ENCODE measurements at places on chromosomes 5 and 9. TPM values are rescaled to one million over a fixed set of nuclear protein-coding genes. Genes with fewer than 3 reads are reported as not detected.

DNA sequence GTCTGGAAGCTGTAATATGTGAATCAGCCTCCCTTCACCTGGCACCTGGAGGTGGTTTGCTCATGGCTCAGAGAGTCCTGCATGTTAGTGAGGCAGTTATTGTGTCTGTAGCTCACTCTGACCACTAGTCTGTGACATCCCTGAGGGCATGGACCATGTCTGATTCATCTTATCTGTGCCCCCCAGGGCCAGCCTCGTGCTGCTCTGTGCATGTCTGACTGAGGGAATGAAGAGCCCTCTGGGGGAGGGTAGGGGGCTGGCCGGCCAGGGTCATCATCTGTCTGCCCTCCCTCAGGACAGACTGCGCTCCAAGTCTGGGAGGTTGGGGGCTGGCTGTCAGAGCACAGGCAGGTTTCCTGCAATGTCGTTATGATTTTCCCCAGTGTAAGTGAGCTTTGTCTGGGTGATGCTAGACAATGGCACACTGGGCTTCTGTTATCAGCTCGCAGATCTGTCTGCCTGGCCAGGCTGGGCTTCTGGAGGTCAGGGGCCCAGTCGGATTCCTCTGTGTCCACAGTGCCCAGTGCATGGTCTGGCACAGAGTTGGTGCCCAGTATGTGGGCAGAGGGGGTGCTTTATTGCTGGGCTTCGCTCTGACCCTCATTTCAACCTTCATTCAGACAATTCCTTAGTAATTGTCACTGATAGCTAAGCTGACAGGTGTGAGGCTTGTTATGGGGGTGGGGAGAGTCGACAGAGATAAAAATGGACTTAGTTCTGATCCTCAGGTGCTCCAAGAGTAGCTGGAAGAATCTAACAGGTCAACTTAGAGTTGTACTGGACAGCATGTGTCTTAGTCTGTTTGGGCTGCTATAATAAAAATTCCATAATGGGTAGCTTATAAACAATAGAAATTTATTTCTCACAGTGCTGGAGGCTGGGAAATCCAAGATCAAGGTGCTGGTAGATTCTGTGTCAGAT, 85.7 kb upstream of the SHB start:
- DNase-seq = no peak

DNA sequence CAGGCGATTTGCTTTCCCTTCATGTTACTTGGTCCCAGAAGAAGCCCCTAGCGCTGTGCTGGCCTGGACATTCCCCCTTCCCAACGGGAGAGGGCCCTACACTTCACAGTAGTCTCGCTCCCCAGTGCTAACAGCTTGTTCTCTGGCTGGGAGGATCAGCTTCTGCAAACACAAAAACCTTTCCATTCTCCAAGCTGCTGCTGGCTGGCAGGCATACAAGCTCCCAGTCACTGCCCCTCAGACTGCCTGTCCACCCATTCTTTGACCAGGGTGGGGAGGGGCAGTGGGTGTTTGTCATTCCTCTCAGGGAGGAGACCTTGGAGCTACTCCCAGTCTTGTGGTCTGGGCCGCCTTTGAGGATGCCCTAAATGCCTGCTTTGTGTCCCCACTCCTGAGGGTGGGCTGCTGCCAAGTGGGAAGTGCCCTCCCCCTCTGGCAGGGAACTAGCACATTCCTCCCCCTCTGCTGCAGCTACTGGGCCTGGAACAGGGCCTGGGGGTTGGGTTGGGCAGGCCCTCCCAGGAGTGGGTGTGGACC, 20.8 kb downstream of the ENHO start:
- no peak for DNase-seq

GRCh38 chr5:2546938-2547337, 204.5 kb downstream of the IRX2 start:
- DNase-seq = no peak

DNA sequence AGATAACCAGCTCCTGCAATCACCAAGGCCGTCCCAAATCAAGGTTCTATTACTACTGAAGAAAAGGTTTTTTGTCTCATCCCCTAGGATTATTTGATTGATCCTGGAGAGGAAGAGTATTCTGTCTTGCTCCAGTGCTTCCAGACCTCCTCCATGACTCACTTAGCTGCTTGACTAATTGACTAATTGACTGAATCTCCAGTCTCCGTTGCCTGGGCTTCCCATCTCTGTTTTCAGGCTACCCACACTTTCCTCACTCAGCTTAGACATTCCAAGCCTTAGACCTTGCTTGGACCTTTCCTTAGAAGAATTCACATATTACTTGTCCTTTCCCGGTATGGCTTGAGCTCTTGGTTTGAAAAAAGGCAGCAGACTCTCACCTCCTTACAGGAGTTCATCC, 60.6 kb downstream of the FRMD3 start:
- no peak for DNase-seq

DNA sequence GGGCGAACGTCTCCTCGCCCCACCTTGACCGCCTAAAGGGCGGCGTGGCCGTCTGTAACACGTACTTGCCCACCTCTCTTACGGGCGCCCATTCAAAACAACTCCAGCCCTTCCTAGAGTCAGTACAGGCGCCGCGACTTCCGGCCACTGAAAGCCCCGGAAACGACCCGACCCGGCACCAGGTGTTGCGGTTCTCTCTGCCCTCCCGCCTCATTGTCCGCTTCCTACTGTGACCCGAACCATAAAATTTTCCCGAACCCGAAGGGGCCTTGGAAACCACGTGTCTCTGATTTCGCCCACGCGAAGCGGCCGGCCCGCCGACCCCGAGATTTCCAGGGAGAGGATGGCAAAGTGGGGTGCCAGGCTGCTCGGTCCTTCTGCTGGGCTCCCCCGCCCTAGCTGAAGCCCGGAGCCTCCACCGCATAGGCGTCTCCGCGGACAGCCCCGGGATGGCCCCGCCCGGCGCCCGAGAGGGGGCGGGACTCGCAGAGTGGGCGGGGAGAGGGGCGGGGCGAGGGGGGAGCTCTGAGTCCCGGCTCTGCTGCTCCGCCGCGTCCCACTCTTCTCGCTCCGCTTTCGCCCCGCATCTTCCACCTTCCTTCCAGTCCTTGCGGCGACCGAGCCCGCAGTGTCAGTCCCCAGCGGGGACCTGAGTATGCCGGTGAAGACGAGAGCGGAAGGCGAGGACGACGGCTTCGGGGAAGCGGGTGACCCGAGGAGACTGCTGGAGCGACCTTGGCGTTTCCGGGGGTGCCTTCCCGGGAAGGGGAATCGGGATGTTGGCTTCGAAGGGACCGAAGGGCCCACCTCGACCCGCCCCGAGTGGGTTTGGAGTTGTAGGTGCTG, 684 bp upstream of the PTGES2 start:
- peak; percentile 54 for DNase-seq

CYLC2 gene
- not detected for total RNA-seq

NOXA1 gene
- 1.9 TPM for total RNA-seq

ARID3C gene
- total RNA-seq = not detected

SLC1A1 gene
- 5.5 TPM for total RNA-seq

MTMR12 gene
- total RNA-seq = 79.5 TPM

All from omental fat pad (tissue), 4 donors.